ENCODE measurements at places on chromosomes 5 and 9.

DNA sequence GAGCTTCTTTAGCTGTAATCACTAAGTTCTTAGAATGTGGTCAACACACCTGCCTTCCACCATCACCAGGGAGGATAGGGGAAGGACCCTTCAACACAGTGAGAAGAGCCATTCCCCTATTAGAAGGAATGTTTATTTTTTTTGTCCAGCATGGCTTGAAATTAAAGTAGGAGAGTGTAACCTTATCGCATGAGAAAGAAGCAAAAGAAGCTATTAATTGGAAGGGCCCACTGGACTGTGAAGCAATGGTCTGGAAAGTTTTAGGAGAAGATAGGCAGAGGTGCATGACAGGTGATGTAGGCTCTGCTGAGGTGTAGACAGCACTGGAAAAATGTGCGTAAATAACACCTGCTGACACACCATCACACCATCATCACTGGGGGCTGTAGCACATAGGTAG is 1526.0 kb downstream of the MAT2B start:
- DNase-seq: no peak

- no peak for DNase-seq
Measured at GRCh38 chr9:113808391-113809358, 67.4 kb upstream of the ZNF618 start.

GRCh38 chr5:116646611-116647289 is 72.1 kb upstream of the SEMA6A start:
- no peak for DNase-seq

GRCh38 chr5:152397581-152397980 is 7.5 kb downstream of the NMUR2 start:
- DNase-seq: no peak

- DNase-seq: no peak
Measured at GRCh38 chr9:126164796-126165525, 161.7 kb upstream of the MVB12B start.

GRCh38 chr9:23412458-23412857 is 413.6 kb downstream of the ELAVL2 start:
- DNase-seq: no peak

- no peak for DNase-seq
Measured at GRCh38 chr9:72951520-72952380, 1.1 kb downstream of the ALDH1A1 start.

- DNase-seq: no peak
Measured at GRCh38 chr9:92377876-92378275, 26.5 kb downstream of the OGN start.

DNA sequence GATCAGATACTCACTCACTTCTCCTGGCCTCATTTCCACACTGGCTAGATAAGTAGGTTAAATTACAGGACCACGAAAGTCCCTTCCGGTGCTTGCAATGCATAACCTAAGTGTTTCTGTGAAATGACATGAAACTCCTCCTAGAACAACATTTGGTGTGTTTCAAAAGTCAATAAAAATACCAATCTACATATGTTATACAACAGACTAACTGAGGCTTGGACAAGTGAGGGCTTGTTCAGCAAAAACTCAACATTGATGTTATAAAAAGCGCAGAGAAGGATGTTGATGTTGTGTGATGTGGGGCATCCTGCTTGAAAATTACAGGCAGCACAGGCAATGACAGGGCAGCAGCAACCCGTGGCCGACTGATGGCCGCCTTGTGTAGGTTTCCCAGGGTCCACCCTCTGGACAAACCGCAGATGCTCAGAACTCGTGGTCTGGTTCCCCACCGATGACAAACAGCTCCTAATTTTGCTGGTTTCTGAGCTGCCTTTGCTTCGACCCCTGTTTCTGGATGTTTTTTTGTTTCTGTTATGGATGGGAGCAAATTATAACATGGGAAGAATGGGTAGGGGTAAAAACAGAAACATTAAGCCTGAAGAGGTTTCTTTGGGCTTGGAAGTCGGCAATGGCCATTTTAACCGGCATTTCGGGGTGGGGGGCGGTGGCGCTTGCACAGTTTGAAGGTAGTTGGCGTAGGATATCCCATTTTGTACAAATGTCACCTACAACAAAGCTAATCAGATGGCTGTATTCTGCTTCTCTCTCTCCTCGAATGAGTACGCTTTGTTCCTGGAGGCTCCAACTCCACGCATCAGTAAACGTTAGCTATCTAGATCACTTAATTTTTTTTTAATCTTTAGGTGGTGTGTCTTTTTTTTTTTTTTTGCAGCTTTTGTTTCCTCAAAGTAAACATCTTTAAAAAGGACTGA is 116.1 kb downstream of the PDZD2 start:
- DNase-seq: no peak

DNA sequence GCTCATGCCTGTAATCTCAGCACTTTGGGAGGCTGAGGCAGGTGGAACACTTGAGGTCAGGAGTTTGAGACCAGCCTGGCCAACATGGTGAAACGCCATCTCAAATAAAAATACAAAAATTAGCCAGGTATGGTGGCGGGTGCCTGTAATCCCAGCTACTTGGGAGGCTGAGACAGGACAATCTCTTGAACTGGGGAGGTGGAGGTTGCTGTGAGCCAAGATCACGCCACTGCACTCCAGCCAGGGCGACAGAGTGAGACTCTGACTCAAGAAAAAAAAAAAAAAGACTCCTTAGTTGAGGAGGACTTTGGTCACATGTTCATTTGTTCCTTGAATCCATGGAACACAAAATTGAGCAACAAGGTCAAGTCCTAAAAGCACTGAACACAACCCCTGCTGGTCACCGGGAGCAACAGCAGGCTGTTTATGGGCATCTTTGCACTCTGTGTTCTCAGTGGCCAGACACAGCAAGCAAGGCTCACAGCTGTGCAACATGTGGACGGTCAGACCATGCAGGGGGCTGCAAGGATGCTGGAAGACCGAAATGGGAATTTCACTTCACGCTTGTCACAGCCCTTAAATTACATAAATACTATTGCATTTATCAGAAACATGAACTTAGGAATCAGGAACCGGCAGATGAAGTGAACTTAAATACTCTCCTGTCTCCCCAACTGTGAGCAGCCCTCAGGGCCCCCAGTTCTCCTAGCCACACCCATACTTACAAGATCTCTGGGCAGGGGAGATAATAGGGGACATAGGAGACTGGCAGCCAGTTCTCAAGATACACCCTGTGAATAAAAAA is 2.8 kb downstream of the GBGT1 start:
- DNase-seq: peak; percentile 52

Data from CD4-positive, alpha-beta T cell treated with Interleukin-4 for 1 hour (primary cell).